ENCODE measurements at places on chromosomes 1 and 21.

DNA sequence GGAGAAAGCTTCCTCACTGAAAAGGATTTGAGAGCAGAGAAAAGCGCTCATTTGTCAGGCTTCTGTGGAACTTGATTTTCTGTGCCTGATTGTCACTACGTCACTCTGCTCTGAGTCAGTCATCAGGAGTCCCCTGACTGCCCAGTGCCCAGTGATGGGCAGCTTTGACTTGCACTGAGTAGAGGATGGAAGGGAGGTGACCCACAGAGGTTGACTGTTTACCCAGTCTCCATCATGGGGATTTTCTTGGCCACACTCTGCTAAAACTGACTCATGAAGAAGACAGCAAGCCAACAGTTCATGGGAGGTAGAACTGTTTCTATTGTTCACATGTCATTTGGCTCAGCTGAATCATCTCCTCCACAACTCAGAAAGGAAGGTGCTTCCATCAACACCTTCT lies 82.1 kb upstream of the DUSP10 start:
- ATAC-seq = no peak

- no peak for ATAC-seq
Measured at GRCh38 chr1:229136822-229137221, 134.1 kb upstream of the RAB4A start.

- ATAC-seq = no peak
Measured at GRCh38 chr1:161772397-161772796, 6.3 kb downstream of the ATF6 start.

GRCh38 chr1:46581681-46582455 lies 22.2 kb downstream of the MKNK1 start:
- ATAC-seq = no peak

GRCh38 chr1:232550007-232550406 lies 79.9 kb downstream of the SIPA1L2 start:
- ATAC-seq = no peak

- no peak for ATAC-seq
Measured at GRCh38 chr1:114368560-114369255, 142.3 kb downstream of the TRIM33 start.

DNA sequence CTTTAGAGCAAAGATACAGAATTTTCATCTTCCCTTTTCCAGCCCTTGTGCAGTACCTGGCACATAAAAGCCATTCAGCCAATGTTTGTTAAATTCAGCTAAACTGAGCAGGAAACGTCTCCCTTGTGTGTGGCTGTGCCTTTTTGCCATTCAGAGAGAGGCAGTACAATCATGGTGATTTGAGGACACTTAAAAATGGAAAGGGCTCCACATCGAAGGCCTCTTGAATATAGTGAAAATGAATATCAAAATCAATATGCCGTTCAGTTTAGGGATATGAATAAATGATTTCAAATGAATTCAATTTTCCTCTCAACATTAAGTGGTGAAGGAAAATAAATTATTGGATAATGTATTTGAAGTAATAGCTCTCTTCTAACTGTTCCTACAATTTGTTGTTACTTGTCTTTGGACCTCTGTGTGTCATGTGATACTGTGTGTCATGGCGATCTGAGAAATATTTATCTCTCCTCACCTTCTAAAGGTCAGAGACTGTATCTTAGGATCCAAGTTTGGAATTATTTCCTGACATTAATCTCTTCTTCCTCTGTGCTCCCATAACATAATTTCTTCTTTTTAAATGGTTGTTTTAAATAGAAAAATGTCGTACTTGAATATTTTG lies 355.6 kb upstream of the ST6GALNAC5 start:
- no peak for ATAC-seq

- no peak for ATAC-seq
Measured at GRCh38 chr1:181149326-181150125, 61.0 kb downstream of the IER5 start.
